Stimulated activated CD8-positive, alpha-beta memory T cell treated with anti-CD3 and anti-CD28 coated beads, Interleukin-4, amount 100 ng/mL, for 1 hour (primary cell): ENCODE measurements at places on chromosomes 7 and 10.
A peak's percentile ranks its signal among the peaks of the same experiment; 100 is the strongest.

- no peak for DNase-seq
Observed at GRCh38 chr10:21625623-21626229, 91.7 kb downstream of the MLLT10 start.

DNA sequence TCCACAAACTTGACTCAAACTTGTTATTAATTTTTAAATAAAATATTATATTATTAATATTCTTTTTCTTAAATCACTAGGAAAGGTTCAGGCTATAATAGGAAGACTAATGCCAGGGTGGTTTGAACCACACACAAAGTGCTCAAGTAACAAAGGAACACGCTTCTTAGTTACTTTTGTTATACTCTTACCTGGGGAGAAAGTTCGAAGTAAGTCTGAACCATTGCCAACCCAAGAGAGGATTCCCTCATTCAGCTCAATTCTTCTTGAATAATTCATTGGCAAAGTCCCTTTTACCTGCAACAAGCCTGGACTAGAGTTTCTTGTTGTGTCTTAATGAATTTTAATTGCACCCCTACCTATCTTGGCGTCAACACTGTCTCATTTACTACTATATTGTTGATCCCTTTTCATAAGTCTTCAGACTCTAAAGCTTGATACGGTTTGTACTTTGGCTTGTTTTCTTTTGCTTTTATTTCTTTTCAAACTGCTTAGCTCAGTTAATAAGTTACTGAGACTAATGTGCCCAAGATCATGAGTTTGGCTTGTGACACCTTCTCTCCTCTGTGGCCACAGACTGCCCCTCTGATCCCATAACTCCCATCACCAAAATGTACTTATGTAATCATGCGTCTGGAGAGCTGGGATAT lies 10.2 kb upstream of the C10orf67 start:
- no peak for DNase-seq

- no peak for DNase-seq
Observed at GRCh38 chr10:60728056-60728455, 50.2 kb upstream of the CDK1 start.

DNA sequence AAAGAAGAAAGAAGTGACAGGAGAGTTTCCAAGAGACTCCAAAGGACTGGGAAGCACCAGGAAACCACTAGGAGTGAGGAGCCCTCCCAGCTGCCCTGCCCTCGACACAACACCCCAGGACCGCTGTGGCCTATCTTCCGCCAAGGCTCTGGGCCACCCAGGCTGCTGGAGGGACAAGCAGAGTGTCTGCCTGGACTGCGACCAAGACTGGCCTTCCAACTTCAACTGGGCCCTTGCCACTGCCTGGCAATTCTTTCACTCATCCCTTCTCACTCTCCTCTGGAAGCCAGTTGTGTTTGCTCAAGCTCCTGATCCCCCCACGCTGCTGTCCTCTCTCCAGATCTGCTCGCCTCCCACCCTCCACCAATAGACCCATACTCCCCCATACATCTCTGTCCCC lies 10.2 kb downstream of the KIAA1549 start:
- DNase-seq = no peak

DNA sequence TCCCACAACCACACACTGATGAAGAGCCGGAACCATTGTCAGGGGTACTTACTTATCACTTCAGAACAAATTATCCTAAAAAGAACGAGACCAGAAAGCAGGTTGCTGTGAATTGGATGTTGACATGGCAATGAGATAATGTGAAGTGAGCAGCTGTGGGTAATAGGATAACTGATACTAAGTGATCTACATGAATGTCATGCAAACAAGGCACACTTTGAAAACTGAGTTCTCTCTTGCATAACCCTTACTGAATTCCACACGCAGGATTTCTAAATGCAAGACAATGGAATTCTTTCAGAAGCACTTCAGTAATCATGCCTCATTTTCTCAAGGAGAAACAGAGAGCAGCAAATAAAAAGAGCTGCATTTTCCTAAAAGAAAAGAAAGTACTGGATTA lies 242.5 kb upstream of the TMEM229A start:
- no peak for DNase-seq

DNA sequence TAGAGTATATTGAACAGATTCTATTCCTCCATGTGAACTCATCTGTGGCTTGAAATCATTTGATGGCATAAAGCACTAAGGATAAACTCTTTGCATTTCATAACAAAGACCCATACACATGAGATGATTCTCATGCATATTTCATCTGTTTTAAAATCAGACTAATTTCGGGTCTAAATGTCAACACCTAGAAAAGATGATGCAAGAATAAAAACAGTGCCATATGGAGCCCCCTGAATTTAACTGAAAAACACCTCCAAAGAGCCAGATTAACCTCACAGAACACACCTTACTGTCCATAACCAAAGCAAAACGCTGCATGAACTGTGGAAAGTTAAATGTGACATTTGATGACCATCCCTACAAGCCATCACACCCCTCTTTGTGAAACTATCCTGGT lies 59.7 kb downstream of the ELAPOR2 start:
- DNase-seq = no peak

DNA sequence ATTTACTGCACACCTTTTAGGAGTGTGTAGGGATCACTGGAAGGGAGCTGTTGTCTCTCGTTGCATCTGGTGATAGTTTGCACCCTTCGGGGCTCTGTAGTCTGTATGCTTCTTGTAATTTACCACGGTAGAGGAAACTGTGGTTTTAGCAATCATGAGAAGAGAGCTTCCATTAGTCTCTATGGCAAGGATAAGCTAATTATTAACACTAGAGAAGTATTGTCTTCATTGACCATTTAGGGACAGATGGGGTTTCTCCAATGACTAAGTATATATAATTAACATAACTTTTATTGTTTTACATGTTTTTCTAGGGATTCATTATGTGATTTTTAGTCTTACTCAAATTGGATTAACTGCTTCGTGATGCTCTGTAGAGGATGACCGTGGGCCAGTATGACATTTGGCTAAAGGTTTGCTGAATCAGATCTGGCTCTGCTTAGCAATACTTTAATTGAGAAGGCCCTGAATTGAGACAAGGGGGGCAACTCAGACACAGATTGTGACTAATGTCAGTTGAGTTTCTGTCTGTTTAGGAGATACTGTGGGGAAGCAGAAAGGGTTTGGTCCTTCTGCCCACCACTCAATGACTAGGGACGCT lies 8.7 kb downstream of the SLC18A2 start:
- DNase-seq = no peak

DNA sequence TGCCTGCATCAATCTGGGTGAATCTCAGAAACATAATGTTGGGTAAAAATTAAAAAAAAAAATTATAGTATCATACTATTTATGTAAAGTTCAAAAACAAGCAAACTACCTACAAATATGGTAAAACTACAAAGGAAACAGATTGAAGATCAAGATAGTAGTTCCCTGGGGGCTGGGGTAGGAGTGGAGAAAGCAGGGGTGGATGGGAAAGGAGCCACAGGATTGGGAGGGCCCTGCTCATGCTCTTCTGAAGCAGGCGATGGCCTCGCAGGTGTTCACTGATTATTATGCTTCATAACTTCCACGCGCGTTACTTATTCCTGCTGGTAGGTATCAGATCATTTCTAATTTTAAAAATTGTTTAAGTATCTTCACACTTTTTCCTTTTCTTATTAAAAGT lies 96.0 kb upstream of the GATA3 start:
- no peak for DNase-seq

GRCh38 chr10:119103903-119104653 lies at the start of gene DENND10:
TSS of gene DENND10 (plus strand) at chr10:119104113. CDS start at chr10:119104143, 30 bp downstream.
- peak; percentile 65 for DNase-seq

- no peak for DNase-seq
Observed at GRCh38 chr10:51048792-51049191, 25.5 kb upstream of the PRKG1 start.

GRCh38 chr7:95886501-95887090 lies 114.2 kb downstream of the DYNC1I1 start:
- DNase-seq = no peak

DNA sequence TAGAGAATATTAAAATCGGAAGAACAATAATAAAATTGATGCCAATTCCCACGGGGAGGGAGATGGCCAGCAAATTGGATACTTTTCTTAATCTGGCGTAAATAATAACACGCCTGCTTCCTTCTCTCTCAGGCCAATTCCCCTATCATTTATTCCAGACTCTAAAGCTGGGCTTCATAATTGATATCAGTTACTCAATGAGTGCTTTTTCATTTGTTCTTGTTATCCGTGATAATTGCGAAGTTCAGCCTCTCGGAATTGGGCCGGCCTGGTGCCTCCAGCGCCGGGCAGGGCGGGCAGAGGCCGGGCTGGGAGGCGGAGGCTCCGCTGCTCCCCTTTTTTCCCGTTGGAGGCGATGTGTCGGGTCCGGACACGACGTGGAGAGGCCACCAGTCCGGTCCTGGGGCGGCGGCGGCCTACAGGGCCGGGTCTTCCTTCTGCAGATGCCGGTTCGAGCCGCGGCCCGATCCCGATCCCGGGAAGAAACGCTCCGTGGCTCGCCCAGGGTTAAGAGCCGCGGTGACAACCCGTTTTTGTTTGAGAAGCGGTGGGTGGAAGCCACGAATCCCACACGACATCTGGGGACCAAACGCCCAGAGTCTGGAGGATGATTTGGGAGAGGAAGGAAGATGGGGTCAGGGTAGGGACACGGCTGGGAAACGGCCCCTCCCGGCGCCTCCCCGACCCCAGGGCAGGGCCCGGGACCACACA lies 13.6 kb downstream of the UNCX start:
- DNase-seq = no peak

DNA sequence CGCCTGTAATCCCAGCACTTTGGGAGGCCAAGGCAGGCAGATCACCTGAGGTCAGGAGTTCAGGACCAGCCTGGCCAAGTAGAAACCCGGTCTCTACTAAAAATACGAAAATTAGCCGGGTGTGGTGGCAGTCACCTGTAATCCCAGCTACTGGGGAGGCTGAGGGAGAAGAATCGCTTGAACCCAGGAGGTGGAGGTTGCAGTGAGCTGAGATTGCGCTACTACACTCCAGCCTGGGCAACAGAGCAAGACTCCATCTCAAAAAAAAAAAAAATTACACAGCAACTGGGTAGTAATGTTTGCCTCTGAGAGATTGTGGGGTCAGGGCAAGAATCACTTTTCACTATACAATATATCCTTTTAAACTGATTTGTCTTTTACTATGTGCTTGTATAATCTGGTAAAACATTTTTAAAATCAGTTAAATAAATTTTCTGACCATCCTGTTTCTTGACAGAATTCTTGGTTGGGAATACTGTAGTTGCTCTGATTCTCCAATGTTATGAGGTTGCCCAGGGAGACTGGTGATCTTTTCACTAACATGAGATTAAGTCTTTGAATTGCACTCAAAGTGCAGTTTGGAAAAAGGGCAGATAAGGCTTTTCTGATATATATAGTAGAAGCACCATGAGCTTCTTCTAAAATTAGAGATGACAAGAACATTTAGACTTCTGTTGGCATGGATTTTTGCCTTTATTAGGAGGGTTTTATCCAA lies 1.5 kb downstream of the ENTPD7 start:
- no peak for DNase-seq

DNA sequence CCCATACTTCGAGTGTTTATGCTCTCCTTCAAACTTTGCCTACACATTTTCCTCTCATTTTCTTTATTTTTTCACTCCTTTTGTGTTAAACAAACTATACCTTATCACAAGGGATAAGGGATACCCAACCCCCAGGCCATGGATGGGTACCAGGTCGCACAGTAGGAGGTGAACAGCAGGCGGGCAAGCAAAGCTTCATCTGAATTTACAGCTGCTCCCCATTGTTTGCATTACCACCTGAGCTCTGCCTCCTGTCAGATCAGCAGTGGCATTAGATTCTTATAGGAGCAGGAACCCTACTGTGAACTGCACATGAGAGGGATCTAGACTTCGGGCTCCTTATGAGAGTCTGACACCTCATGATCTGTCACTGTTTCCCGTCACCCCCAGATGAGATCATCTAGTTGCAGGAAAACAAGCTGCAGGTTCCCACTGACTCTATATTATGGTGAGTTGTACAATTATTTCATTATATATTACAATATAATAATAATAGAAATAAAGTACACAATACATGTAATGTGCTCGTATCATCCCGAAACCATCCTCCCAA lies 28.5 kb downstream of the ZC3HC1 start:
- DNase-seq = no peak

- DNase-seq = no peak
Observed at GRCh38 chr10:12699258-12699700, 302.2 kb downstream of the CCDC3 start.

DNA sequence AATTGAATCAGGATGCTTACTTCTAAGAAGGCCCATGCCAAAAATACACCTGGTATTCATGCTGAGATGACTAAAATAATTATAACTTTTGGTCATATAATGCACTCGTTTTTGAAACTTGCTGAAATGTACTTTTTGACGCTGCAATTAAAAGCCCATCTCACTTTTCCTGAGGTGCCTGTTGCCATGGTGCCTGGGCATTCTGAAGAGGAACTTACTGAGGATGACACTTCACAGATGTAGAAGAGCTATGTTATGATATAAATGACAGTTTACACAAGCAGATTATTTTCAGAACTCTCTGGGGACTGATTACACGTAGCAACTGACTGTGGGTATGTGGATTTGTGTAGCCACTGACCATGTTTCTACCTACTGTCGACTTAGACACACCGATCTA lies 182.4 kb downstream of the TPK1 start:
- no peak for DNase-seq

DNA sequence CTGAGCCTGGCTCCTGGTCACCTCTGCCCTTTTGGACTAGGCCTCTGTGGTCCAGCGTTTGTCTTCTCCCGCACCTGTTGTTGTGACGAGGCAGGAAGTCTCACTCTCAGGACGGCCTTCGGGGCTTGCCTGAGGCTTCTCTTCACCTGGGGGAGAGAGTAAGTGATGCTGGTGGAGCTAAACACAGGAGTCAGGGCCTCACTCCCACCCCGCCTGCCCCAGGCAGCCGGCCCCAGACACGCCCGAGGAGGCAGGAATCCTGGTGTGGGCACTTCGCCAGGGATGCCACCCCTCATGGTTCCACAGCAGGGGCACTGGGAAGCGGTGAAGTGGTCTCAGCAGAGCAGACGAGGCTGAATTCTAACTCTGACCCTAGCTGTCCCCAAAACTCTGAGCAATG lies 42.4 kb downstream of the IL2RA start:
- no peak for DNase-seq

- DNase-seq = no peak
Observed at GRCh38 chr7:124874644-124875163, 54.9 kb downstream of the POT1 start.

DNA sequence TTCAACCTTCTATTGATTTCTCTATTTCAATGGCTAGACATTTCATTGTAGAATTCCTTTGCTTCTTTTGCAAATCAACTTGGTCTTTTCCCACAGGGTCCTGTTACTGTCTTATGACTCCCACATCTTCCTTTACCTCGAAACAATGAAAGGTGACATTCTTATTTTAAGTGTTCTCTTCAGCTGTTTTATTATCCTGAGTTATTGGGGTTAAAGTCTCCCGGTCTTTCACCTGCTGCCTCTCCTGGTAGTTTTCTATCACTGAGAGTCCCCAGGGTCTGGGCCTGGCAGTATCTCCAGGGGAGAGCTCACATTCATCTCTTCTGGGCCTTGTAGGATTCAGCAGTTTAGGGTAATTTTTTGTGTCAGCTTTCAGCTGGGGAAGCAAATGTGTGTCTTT lies 95.8 kb downstream of the HECW1 start:
- no peak for DNase-seq

GRCh38 chr10:1043532-1043995 lies 5.4 kb downstream of the IDI1 start:
- DNase-seq = no peak

- no peak for DNase-seq
Observed at GRCh38 chr10:34824870-34825269, 9.8 kb upstream of the PARD3 start.
